ENCODE measurements at places on chromosomes 4 and X.

DNA sequence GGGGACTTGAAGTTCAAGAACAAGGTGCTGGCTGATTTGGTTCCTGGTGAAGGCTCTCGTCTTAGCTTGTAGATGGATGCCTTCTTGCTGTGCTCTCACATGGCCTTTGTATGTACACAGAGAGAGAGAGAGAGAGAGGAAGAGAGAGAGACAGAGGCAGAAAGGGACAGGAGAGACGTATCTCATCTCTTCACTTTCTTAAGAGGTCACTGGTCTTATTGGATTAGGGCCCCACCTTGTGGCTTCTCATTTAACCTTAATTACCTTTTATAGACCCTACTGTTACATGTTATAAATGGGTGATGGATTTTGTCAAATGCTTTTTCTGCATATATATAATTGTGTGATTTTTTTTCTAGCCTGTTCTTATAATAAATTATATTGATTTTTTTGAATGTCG lies 1444.2 kb downstream of the ADGRL3 start:
- no peak for DNase-seq

DNA sequence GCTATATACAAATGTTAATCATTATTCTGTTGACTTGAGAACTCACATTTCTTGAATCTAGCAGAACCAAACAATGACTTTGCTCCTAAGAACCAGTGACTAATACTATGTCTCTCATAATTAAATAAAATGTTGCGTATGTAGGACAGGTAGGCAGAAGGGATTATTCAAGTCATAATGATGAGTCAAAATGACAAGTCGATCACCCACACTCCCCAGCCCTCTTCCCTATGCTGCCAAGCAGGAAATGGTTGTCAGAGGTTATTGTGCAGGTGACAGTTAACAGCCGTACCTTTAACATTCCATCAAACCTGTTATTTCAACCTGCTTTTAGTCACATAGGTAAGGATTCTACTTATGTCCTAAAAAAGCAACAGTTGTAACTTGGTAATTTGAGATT lies 22.0 kb upstream of the STK26 start:
- peak; percentile 68 for DNase-seq

- DNase-seq, result no peak
These were observed 403.1 kb downstream of the PDGFC start for GRCh38 chr4:156568484-156568883.

GRCh38 chr4:154427149-154427548 lies 64.5 kb downstream of the DCHS2 start:
- no peak for DNase-seq

- DNase-seq, result no peak
These were observed 195.3 kb downstream of the MAML3 start for GRCh38 chr4:139958739-139959098.

GRCh38 chr4:23602720-23603119 lies 287.1 kb downstream of the PPARGC1A start:
- no peak for DNase-seq

DNA sequence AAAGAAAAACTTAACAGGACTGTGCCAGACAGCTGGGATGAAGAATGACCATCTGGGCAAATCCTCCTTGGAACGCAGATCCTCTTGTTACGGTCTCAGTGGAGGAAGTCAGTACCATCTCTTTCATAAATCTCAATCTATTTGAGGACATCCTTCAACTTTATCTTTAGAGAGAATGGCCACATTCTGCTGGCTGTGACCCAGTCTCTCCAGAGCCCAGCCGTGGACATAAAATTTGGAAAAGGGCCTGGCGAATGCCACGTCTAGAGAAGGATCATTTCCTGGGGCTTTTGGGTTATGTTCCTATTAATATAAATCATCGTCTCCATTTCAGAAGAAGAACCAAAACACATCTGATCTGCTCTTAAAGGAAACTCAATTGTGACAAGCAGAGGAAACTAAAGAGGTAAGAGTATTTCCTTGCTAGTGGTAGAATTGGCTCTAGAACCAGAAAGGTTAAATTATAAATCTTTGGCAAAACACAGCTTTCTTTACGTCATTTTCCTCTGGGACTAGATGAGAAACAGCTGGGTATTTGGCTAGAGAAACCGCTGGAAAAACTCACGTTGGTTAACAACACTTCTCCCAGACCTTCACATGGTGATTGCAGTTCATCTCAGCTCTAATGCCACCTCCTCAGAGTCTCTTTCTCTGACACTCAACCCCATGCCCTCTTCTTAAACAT lies 164.7 kb downstream of the CHIC2 start:
- no peak for DNase-seq

- DNase-seq, result no peak
These were observed 192.1 kb downstream of the ADAMTS3 start for GRCh38 chr4:72376901-72377300.

DNA sequence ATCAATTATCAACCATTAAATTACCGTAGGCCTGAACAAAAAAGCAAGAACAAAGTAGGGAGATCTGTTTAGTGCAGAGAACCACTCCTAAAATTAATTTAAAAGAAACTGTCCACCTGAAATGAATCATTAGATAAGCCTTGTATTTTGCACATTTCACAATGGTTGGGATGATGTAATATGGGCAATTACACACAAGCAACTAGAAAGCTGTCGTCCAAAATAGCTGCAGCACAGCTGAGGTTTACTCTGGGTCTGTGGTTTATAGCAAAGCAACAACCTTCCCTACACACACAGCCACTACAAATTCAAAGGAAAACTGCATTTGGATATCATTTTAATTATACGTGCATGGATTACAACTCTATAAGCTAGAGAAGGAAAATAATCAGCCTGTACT lies 28.5 kb downstream of the PCDH19 start:
- DNase-seq, result no peak

GRCh38 chrX:48683411-48683982 lies at the start of gene WAS:
Gene WAS (plus strand): TSS chrX:48683799. CDS start chrX:48683854, 55 bp downstream.
- peak; percentile 74 for DNase-seq

DNA sequence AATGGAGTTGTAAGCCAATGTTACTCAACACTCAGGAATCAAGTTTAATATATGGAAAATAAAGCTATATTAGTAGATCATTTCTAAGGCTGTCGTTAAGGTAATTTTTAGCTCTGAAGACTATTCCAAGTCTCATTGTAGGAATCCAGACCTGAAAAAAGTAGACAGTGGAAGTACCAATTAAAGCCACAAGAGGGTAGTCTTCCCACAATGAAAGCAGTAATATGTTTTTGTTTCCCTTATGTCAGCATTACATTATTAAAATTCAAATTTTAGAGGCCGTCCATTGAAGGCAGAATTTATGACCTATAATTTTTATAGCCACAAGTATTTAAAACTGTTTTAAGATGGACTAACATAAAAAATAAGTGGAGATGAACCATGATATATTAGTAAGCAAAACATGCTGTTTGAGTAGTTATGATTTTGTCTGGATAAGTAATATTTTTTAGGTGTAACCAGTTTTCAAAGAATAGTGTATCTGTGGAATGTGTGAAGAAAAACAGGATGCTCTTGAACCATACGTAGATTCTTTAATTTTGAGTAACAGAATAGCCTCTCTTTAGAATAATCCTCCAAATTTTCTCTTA lies 372.6 kb upstream of the TECRL start:
- DNase-seq, result no peak

DNA sequence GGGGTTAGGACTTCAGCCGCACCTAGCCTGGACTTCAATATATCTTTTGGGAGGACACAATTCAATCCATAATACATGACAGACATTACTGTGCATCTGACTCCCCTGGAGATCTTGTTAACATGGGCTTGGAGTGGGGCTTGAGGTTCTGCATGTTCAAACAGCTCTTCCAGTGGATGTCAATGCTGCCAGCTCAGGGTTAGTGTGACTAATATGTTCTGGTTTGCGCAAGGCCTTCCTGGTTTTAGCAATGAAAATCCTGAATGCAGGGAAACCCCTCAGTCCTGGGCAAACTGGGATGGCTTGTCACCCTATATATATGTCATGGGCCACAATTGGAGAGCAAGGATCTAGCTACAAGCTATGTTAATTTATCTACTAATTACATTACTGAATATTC lies 2.7 kb upstream of the TSPAN7 start:
- no peak for DNase-seq

DNA sequence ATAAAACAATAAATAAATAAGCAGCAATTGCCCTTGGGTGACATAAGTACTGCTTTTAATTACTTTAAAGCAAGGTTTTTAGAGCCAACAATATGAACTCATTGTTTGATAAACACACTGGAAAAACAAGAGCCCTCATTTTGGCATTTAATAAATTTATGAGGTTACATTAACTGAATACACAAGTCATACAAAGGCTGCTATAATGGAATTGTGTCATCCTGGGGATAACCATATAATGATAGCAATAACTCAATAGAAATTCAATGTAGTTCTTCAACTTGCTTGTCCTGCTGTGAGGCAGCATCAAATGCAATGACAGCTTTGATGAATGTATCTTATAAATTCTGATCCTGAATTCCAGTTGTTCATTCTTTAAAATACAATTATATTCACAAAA lies 1512.5 kb downstream of the STIM2 start:
- no peak for DNase-seq

- DNase-seq, result no peak
These were observed 98.0 kb downstream of the PTTG2 start for GRCh38 chr4:38058151-38058550.

GRCh38 chr4:7539659-7540058 lies 104.9 kb upstream of the PSAPL1 start:
- DNase-seq, result peak; percentile 73

DNA sequence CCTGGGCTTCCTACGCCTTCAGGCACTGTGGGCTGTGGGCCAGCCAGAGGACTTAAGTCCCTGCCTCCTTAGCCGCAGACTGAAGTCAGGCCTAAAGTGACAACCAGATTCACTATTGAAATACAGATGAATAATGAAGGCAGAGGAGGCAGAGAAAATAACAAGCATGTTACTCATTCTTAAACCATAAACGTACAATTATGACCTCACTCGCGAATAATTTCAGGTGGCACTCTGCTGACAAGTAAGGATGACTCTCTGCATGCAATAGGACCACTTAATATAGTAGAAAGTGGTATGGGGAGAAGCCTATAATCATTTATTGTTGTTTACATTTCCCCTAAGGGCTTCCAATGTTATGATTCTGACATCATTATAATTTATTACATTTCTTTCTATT lies 409.2 kb upstream of the FGF13 start:
- DNase-seq, result no peak

GRCh38 chr4:145979160-145979559 lies 40.5 kb upstream of the ZNF827 start:
- no peak for DNase-seq

GRCh38 chr4:133694416-133694815 lies 507.2 kb downstream of the PABPC4L start:
- DNase-seq, result no peak

DNA sequence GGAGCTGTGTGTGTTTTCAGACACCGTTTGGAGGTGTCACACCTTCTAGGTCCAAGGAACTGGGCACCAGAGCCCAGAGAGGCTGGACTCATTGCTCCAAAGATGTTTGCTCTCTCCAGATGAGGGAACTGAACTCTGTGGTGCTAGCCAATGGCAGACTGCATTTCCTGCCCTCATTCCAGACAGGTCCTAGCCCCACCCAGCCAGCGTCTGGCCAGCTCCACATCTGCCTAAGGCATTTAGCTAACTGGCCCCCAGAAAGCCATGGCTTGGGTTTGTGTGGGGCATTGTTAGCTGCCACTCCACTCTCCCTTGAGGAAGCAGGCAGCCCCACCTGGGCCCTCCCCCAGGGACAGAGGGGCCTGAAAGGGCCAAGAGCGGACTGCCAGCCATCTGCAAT lies 11.4 kb downstream of the FGD1 start:
- no peak for DNase-seq

DNA sequence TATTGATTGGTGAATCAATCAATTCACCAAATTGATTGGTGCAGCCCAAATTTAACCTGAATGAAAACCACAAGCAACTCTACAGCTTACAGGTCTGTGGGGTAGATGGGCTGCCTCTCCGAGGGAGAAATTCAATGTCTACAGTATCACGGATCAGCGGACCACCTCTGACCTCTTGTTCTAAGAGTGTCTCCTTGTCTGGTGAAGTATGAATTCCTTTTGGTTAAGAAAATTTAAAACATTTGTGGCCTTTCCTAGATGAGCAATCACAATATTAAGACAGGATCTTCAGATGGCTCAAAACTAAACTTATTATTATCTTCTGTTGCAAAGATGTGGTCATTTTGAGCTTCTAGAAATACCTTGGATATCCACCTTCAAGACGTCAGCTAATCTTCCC lies 153.3 kb downstream of the IL15 start:
- DNase-seq, result no peak
